ENCODE measurements at places on chromosomes 5 and 9.

GRCh38 chr9:4617752-4618151 is 44.3 kb upstream of the PLPP6 start:
- no peak for DNase-seq

DNA sequence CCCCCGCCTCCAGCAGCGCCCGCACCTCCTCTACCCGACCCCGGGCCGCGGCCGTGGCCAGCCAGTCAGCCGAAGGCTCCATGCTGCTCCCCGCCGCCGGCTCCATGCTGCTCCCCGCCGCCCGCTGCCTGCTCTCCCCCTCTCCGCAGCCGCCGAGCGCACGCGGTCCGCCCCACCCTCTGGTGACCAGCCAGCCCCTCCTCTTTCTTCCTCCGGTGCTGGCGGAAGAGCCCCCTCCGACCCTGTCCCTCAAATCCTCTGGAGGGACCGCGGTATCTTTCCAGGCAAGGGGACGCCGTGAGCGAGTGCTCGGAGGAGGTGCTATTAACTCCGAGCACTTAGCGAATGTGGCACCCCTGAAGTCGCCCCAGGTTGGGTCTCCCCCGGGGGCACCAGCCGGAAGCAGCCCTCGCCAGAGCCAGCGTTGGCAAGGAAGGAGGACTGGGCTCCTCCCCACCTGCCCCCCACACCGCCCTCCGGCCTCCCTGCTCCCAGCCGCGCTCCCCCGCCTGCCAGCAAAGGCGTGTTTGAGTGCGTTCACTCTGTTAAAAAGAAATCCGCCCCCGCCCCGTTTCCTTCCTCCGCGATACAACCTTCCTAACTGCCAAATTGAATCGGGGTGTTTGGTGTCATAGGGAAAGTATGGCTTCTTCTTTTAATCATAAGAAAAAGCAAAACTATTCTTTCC is 19.3 kb downstream of the CDKN2A start:
- DNase-seq = no peak

- no peak for DNase-seq
Observed at GRCh38 chr5:84242286-84242685, 142.4 kb downstream of the EDIL3 start.

GRCh38 chr9:71944754-71945375 is 33.4 kb downstream of the C9orf85 start:
- DNase-seq = no peak

GRCh38 chr9:114403153-114403756 is 15.5 kb upstream of the AKNA start:
- DNase-seq = no peak

- DNase-seq = no peak
Observed at GRCh38 chr9:129393064-129393463, 215.0 kb upstream of the IER5L start.

DNA sequence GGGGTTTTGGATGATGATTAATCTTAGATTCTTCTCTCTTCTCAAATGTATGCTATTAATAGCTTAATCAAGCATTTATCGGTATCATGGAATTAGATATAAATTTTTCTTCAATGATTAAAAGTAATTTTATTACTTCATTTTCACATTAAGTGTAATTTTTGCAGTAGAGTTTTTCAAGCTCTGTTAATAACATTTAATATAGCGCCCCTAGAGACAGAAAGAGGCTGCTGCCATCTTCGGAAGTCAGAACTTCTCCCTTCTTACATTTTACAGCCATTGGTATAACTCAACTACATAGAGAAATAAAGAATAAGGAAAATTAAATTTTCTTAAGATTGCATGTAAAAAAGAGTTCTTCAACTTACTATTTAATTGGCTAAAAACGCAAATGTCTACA is 540.3 kb downstream of the GABRG2 start:
- DNase-seq = no peak

GRCh38 chr9:91187311-91187964 is 174.3 kb downstream of the AUH start:
- no peak for DNase-seq

- DNase-seq = no peak
Observed at GRCh38 chr5:111551161-111551560, 38.8 kb upstream of the STARD4 start.

DNA sequence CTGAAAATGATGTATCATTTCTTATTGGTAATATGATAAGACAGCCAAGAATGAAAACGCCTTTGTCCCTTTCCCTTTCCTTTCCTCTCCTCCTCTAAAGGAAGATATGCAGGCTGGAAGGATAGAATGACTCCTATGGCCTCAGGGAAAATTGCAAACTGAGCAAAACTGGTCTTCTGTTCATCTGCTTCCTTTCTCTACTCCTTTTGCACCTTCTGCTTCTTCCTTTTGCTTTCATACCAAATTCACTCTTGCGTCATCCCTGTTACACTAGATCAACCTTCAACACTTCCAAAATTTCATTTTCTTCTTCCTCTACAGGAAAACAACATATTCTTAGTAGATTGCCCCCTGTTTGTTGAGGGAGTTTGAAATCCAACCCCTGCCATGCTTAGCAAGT is 234.1 kb downstream of the ADAMTS6 start:
- DNase-seq = no peak

- no peak for DNase-seq
Observed at GRCh38 chr5:149846021-149846420, 98.6 kb downstream of the PDE6A start.

- DNase-seq = no peak
Observed at GRCh38 chr5:999032-999501, 9.5 kb upstream of the NKD2 start.

- no peak for DNase-seq
Observed at GRCh38 chr9:108437656-108438055, 418.1 kb downstream of the ACTL7B start.

GRCh38 chr9:133942206-133942975 is 49.7 kb downstream of the VAV2 start:
- DNase-seq = no peak

GRCh38 chr9:131273146-131273855 is 3.0 kb downstream of the FAM78A start:
- no peak for DNase-seq

DNA sequence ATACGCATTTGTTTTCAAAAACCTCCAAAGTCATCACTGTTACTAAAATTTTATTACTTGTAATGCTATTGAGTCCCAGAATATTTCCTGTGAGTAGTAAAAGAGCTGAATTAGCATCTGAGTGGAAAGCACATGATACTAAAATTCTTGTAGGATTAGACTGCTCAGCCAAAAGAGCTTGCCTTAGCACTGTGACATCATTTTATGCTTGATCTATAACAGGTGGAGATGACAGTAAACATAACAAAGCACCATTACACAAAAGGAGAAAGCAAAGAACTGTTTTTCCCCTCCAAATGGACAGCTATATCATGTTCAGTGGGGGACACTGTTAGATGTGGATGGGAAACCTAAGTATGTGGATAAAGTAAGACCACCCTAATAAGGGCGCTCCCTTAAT is 5.8 kb upstream of the JAK2 start:
- DNase-seq = no peak

- DNase-seq = no peak
Observed at GRCh38 chr5:82339792-82340191, 61.6 kb upstream of the RPS23 start.

- DNase-seq = no peak
Observed at GRCh38 chr5:113213551-113214425, 221.0 kb downstream of the TSSK1B start.

GRCh38 chr5:96648593-96648992 is 13.6 kb upstream of the CAST start:
- no peak for DNase-seq

- DNase-seq = no peak
Observed at GRCh38 chr9:125743682-125744428, 3.3 kb upstream of the PBX3 start.

DNA sequence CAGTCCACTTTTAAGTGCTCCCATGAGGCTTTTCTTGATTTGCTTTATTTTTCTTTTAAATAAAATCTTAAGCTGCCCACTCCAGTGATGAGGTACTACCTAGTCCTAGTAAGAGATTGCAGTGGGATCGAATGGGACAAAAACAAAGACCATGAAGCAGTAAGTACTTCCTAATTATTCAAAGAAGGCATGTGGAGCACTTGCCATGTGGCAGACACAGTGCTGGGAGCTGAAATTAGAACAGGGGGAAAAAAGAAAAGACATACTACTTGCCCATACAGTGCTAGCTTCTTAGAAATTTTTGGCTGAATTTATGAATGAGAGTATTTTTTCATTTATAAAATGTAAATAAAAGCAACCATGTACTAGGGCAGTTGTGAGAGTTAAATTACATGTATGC is 239.9 kb upstream of the TNC start:
- DNase-seq = no peak

GRCh38 chr5:3962113-3962512 is 366.5 kb downstream of the IRX1 start:
- no peak for DNase-seq

- no peak for DNase-seq
Observed at GRCh38 chr5:21709770-21710169, 1143.4 kb downstream of the CDH12 start.

DNA sequence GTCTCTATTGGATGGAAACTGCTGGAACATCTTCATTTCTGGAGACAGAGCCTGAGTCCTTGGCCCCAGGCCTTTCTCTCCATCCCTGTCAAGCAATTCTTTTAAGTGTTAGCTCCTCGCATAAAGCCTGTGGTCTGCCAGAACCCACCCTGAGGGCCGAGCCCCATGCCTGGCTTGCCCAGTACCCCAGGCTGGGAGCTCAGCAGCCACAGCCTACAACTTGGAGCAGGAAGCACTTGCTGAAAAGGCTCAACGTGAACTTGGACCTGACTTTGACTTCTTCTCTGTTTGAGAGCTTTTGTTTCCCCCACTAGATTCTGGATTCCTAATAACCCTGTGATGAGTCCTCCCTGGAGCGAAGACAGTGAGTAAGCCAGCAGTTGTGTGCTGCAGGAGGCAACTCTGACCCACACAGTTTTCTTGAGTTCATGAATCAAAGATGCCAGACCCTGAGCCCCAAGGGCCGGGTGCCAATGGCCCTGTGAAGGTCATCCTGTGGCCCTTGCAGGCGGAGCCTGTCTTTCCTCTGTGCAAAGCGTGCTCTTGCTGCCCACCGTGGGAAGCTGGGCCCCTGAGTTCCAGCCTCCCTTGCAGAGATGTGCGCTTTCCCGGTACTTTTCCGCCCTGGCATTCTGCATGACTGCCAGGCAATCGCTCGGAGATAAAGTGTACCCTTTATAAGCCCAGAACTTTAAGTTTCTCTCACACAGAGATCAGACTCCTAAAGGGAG is 64.3 kb upstream of the RUFY1 start:
- DNase-seq = no peak

DNA sequence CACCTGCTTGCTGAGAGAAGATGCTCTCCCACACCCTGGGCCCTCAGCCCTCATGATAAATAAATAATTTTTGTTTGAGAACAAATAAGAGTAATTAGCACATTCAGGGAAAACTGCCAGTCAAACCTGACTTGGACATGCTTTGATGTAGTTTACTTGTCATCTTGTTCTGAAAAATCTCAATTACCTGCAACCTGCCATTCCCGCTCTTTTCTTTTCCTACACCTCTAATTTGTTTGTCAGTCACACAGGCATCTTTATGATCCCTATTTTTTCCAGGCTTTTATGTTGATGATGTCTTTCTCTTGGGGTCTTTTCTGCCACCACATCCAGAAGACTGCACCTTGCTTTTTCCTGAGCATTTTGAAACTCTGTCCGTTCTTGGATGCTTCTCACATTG is 28.6 kb upstream of the TGFBI start:
- DNase-seq = no peak

DNA sequence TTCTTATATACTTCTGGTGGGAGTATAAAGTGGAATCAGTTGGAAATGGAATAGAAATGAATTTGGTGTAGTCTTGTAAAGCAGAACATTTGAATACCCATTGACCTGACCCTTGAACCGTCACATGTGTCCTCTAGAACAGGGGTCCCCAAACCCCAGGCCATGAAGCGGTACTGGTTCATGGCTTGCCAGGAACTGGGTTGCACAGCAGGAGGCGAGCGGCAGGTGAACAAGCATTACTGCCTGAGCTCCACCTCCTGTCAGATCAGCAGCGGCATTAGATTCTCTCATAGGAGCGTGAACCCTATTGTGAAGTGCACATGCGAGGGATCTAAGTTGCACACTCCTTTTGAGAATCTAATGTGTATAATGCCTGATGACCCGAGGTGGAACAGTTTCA is 80.0 kb downstream of the RANBP17 start:
- DNase-seq = no peak

- DNase-seq = no peak
Observed at GRCh38 chr9:125536776-125537175, 170.2 kb downstream of the MAPKAP1 start.

DNA sequence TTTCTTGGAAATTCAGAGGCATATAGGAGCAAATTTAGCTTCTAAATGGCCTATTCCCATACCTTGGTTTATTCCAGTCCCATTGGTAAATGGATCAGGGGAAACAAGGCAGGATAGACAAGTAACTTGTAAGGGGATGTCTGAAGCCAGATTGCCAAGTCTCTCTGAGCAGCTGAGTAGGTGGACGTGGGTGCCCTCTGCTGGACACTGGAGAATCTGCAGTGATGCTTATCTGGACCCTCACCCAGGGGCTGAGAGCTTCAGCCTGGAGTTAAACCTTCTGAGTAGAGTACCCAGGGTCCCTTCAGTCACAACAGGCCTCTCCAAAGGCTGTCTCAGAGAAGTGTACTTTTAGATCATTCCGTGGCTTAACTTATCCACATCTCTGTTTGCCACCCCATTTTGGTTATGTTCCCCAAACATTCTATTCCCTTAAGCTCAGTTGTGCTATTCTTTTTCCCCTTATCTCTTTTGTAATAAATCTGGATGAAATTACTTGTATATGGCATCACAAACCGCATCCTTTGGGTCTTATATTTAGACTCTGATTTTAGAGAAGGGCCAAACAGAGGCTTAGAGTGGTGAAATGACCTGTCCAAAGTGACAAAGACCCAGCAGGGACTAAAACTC is 218.3 kb upstream of the GLRA1 start:
- DNase-seq = peak; percentile 43

GRCh38 chr9:98906273-98907040 is 37.2 kb upstream of the COL15A1 start:
- no peak for DNase-seq

GRCh38 chr5:76622076-76622475 is 1.1 kb downstream of the F2RL2 start:
- DNase-seq = no peak

DNA sequence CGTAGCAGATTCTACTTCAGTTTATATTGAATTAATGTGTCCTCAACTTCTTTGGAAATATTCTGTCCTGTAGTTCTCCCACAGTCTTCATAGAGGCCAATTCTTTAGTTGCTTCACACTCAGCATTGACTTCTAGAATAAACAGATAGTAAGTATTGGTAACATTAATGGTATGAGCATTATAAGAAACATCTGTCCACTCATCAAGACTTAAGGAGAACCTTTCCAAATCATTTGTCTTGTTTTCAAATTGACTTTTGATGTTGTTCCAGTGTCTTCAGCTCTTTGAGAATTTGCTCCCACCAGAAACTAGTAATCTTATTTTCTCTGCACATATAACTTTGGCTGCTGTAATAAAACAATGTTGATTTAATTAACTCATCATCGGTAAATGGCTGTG is 18.3 kb downstream of the RANBP17 start:
- no peak for DNase-seq

Measured in CD4-positive, alpha-beta T cell (primary cell).